ENCODE measurements at places on chromosomes 7 and 10. TPM values are rescaled to one million over a fixed set of nuclear protein-coding genes. Genes with fewer than 3 reads are reported as not detected.

- DNase-seq = no peak
Observed at GRCh38 chr10:85318809-85319807, 990.7 kb downstream of the CCSER2 start.

Gene PLCE1
- 0.05 TPM for total RNA-seq

- peak; percentile 38 for DNase-seq
Observed at GRCh38 chr7:3461923-3462322, 160.9 kb downstream of the SDK1 start.

Gene LIPF
- not detected for total RNA-seq

GRCh38 chr10:111830359-111830758 lies 353.2 kb downstream of the GPAM start:
- no peak for DNase-seq

Gene SEMA3C
- total RNA-seq = 0.26 TPM

DNA sequence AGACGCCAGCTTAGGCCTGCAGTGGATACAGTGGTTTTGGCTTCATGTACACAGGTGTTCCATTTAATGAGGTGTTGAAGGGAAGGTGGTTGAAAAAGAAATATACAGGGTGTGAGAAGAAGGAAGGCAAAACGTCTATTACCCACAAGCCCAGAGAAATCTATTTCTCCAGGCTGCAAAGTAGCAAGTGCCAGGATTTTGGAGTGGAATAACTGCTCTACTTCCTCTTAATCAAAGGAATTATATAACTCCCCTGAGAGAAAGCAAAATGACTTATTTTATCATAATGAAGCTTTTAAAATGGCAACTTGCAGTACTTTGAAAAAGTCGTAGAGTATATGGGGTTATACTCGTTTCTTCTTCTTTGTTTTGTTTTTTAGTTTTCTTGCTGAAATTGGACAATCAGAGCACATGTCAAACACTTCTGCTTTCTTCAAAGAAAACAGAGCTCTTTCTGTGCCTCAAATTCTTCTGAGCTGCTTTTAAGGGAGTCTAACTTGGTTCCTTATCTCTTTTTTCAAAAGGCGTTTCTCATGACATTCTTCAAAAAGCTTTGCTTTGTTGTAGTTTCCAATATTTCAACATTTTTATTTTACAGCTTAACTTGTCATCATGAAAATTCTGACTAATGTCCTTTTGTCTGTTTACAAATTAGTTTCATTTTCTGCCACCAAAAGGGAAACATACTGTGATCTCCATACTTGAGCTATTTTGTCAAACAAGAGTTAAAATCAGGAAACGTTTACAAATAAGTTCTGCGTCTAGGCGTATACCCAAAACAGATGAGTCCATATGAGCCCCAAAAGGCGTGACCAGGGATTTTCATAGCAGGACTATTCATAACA lies 289.7 kb downstream of the FRMD4A start:
- DNase-seq = no peak

DNA sequence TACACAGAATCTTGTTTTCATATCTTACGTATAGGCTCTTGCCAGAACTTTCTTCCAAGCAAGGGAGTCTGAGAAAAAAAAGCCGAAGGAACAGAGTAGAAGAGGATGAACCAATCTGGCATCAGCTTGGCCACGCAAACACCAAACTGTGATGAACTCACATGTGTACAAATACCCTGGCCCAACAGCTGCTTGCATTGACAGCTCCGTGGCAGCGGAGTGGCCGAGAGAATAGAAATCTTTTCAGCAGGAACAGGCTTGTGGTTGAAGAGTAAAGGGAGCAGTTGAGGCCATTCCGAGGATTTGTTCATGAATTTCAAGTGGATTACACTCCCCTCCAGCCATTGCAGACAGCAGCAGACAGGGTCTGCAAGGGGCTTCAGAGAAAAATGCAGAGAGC lies 173.8 kb upstream of the PLXNA4 start:
- DNase-seq = no peak

- DNase-seq = no peak
Observed at GRCh38 chr10:113520690-113521474, 32.0 kb upstream of the HABP2 start.

DNA sequence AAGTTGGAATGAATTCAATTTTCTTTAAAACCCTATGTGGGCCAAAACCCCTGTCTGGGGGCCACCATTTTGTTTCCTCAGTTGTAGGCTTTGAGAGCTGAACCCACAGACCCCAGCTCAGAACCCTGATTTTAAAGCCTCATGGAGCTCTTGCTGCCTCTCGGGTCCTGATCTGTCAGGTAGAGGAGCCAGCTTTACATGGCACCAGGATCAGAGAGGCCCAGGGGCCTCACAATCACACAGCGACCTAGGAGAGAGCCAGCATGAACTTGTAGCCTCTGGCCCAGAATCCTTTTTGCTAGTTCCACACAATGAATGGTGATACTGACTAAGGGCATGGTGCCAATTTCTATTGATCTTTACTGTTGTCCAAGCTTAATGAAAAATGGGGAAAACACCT lies 84.3 kb upstream of the SORCS3 start:
- no peak for DNase-seq

Gene TRPV5
- total RNA-seq = not detected

Gene SLC13A1
- not detected for total RNA-seq

GRCh38 chr7:3134745-3135144 lies 91.1 kb upstream of the CARD11 start:
- no peak for DNase-seq

DNA sequence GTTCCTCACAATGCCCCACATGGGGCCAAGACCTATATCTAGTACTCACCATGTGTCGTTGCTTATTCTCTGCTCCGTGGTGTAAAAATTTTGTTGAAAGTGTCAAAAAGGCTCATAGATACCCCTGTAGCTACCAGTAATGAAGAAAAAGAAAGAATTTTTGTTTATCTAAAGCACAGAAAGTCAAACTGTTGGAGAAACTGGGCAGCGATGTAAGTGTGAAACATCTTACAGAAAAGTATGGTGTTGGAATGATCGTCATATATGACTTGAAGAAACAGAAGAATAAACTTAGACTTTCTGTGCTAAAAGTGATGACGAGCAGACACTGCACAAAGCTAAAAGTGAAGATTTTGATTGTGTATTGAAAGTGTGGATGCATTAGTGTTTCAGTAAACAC lies 626.6 kb upstream of the GHITM start:
- DNase-seq = no peak

Gene MYO3A
- total RNA-seq = not detected
